ENCODE measurements at places on chromosomes 4 and X.

- DNase-seq: no peak
Measured at GRCh38 chrX:131894995-131895394, 128.1 kb upstream of the STK26 start.

- DNase-seq: no peak
Measured at GRCh38 chr4:148275266-148275665, 166.9 kb downstream of the NR3C2 start.

DNA sequence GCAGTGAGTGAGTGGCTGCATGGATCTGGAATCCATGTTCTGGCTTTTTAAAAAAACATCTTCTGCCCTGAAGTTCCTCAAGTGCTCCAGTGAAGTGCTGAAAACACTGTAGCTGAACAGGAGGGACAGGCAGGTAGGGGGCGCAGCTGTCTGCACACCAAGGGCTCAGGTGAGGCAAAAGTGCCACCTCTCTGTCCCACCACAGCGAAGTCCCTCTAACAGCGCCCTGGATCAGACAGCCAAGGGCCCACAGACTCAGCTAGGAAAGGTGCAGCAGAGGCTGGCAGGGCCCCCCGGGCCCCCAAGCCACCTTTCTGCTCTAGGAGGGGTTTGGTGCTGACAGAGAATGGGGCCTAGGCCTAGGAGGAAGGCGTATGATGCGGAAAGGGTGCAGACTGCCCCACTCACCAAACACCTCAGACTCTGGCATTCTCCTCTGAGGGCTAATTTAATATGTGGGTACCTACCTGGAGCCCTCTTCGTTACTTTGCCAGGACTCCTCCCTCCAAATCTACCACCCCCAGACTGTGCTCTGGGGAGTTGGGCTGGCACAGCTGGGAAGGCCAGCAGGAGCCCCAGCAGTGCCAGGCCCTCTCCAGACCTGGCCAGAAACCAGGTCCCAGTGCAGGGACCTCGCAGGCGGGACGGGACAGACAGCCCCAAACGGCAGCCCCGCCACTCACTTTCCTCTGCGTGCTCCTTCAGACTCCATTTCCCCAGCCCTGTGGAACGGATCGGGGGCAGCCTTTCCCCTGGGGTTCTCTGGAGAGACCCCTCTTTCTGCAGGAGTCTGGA, 73.7 kb downstream of the ENPP6 start:
- no peak for DNase-seq

GRCh38 chr4:7572894-7573293, 138.2 kb upstream of the PSAPL1 start:
- no peak for DNase-seq

- no peak for DNase-seq
Measured at GRCh38 chrX:70444946-70445656, 466 bp downstream of the DLG3 start.

DNA sequence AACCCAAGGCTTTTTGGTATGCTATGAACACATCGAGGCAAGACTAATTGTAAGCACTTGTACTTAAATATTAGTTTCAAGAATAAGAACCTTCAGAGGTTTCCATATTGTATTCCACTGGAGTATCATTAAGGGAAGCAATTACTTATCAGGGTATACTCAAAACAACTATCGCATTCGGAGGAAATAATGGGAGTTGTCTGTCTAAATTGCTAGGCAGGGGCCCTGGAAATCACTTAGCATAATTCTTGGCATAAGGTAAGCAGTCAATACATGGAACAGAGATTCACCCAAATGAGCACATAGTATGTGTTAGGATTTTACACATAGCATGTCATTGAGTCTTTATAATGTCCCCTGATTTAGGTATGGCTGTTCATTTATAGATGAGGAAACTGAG, 249.4 kb downstream of the DHX15 start:
- DNase-seq: no peak

All from right cardiac atrium (tissue), 5 donors.